ENCODE measurements at places on chromosomes 7 and 10. TPM values are rescaled to one million over a fixed set of nuclear protein-coding genes. Genes with fewer than 3 reads are reported as not detected.

GRCh38 chr7:155883491-155884224, 71.4 kb upstream of the SHH start:
- no peak overlapping the region for H3K4me3 ChIP-seq
- H3K36me3 ChIP-seq = no peaks in the 10 kb centered on the region
- no peaks in the 10 kb centered on the region for H3K27me3 ChIP-seq

- no peak for DNase-seq
- H3K27me3 ChIP-seq = no peaks in the 10 kb centered on the region
- H3K36me3 ChIP-seq = no peaks in the 10 kb centered on the region
- peaks cover 15% of the 10 kb centered on the region for H3K4me1 ChIP-seq
- H3K4me3 ChIP-seq = no peak overlapping the region
These were observed 52.3 kb upstream of the MSMB start for GRCh38 chr10:46098386-46098785.

GRCh38 chr10:113310347-113310746, 242.5 kb upstream of the HABP2 start:
- H3K4me1 ChIP-seq = no peaks in the 10 kb centered on the region
- H3K36me3 ChIP-seq = no peaks in the 10 kb centered on the region
- H3K27me3 ChIP-seq = no peaks in the 10 kb centered on the region
- H3K4me3 ChIP-seq = no peak overlapping the region

- H3K27ac ChIP-seq = no peak overlapping the region
- no peak overlapping the region for H3K4me3 ChIP-seq
- no peaks in the 10 kb centered on the region for H3K4me1 ChIP-seq
- DNase-seq = no peak
- H3K27me3 ChIP-seq = no peaks in the 10 kb centered on the region
- no peaks in the 10 kb centered on the region for H3K36me3 ChIP-seq
These were observed 66.8 kb upstream of the CCNJ start for GRCh38 chr10:95976362-95977229.

DNA sequence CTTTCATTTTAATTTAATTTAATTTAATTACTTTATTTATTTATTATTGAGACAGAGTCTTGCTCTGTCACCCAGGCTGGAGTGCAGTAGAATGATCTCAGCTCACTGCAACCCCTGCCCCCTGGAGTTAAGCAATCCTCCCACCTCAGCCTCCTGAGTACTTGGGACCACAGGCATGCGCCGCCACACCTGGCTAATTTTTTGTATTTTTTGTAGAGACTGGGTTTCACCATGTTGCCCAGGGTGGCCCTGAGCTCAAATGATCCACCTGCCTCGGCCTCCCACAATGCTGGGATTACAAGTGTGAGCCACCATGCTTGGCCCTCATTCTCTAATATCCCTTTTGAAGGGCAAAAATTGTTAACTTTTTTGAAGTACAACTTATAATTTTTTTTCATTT, 92.9 kb downstream of the XRCC2 start:
- H3K27ac ChIP-seq = no peak overlapping the region
- no peak overlapping the region for H3K4me3 ChIP-seq
- peaks cover 7% of the 10 kb centered on the region for H3K4me1 ChIP-seq
- DNase-seq = peak; percentile 26
- no peaks in the 10 kb centered on the region for H3K36me3 ChIP-seq

GRCh38 chr10:42939685-42940366, 137.0 kb upstream of the RET start:
- no peak overlapping the region for H3K27ac ChIP-seq
- no peak overlapping the region for H3K4me3 ChIP-seq
- no peaks in the 10 kb centered on the region for H3K36me3 ChIP-seq

- H3K36me3 ChIP-seq = no peaks in the 10 kb centered on the region
- H3K27ac ChIP-seq = no peak overlapping the region
- H3K27me3 ChIP-seq = no peaks in the 10 kb centered on the region
- no peak overlapping the region for H3K4me3 ChIP-seq
These were observed 10.8 kb downstream of the NEURL1 start for GRCh38 chr10:103504181-103504783.

GRCh38 chr10:78850644-78851435, 217.9 kb upstream of the ZMIZ1 start:
- H3K4me1 ChIP-seq = no peaks in the 10 kb centered on the region
- H3K4me3 ChIP-seq = no peak overlapping the region
- H3K36me3 ChIP-seq = no peaks in the 10 kb centered on the region
- no peak for DNase-seq

GRCh38 chr10:672992-673391, 16.5 kb downstream of the DIP2C start:
- no peaks in the 10 kb centered on the region for H3K27me3 ChIP-seq
- H3K36me3 ChIP-seq = no peaks in the 10 kb centered on the region
- peaks cover 52% of the 10 kb centered on the region for H3K4me1 ChIP-seq

- DNase-seq = no peak
- H3K4me1 ChIP-seq = peaks cover 14% of the 10 kb centered on the region
- H3K27ac ChIP-seq = no peak overlapping the region
- H3K4me3 ChIP-seq = no peak overlapping the region
- H3K27me3 ChIP-seq = no peaks in the 10 kb centered on the region
These were observed 322.7 kb downstream of the GFRA1 start for GRCh38 chr10:115950320-115950719.

DNA sequence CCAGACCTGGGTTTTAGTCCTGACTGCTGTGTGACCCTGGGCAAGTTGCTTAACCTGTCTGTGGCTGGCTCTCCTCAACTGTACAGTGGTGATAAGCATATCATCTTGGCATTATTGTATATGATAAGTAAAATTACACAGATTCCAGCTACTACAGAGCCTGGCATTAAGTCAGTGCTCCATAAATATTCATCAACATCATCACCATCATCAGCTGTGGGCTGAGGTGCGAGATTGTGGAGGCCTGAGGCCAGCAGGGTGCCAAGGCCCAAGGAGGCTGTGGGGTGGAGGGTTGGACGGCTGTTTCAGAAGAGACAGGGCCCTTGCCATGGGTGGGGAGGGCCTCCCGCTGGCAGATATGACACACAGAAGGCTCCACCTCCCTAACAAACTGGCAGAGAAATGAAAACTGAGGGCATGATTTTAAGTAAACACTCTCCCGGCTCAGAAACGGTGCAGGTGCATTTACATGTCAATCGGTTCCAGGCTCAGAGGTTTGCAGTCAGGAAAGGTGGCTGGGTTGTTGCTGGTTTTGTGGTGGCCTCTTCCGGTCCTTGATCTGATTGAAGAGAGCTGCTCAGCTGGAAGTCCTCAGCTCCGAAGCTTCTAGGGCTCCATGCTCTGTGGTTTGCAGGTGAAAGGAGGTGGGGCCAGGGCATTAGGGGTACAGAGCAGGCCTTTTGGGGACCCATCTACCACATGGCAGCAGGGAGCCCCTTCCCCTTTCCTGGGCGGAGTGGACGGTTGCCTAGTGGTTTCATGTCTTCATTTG, 10.2 kb downstream of the CRYGN start:
- no peaks in the 10 kb centered on the region for H3K27me3 ChIP-seq
- H3K27ac ChIP-seq = no peak overlapping the region
- DNase-seq = peak; percentile 59
- H3K4me3 ChIP-seq = no peak overlapping the region

DNA sequence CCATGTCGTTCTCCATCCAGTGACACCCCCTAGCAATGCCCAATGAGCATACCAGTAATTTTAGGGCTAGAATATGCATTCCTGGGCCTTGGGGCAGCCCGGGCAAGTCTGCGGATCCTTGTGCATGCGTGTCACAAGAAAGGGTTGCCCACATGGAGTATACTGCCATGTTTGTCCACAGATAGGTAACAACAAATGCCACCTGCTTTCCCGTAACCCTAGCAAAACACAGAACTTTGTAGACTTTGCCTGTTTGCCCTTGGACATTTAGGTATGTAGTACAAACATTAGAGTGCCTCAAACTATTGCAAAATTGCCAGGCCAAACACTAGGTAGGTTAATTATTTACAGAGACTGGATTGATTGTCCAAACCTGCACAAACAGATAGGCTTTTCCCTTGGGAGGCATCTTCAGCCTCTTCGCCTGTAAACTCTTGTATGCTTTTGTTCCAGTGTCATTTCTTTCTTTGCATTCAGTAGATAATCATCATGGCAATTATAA, 117.0 kb downstream of the ADCY1 start:
- no peak for DNase-seq
- no peak overlapping the region for H3K27ac ChIP-seq
- H3K4me1 ChIP-seq = no peaks in the 10 kb centered on the region
- H3K27me3 ChIP-seq = no peaks in the 10 kb centered on the region
- no peaks in the 10 kb centered on the region for H3K36me3 ChIP-seq
- no peak overlapping the region for H3K4me3 ChIP-seq

- H3K4me3 ChIP-seq = no peak overlapping the region
- H3K4me1 ChIP-seq = no peaks in the 10 kb centered on the region
- H3K27ac ChIP-seq = no peak overlapping the region
- H3K27me3 ChIP-seq = no peaks in the 10 kb centered on the region
- H3K36me3 ChIP-seq = no peaks in the 10 kb centered on the region
These were observed 35.1 kb downstream of the UMAD1 start for GRCh38 chr7:7675686-7676085.

GRCh38 chr10:112360308-112361270, 13.3 kb upstream of the ACSL5 start:
- no peak for DNase-seq
- H3K4me1 ChIP-seq = peaks cover 19% of the 10 kb centered on the region
- no peak overlapping the region for H3K4me3 ChIP-seq

- no peaks in the 10 kb centered on the region for H3K27me3 ChIP-seq
- peaks cover 22% of the 10 kb centered on the region for H3K36me3 ChIP-seq
- H3K27ac ChIP-seq = peak overlapping the region; percentile 92
- no peak for DNase-seq
- peaks cover 29% of the 10 kb centered on the region for H3K4me1 ChIP-seq
These were observed 968 bp downstream of the NOLC1 start for GRCh38 chr10:102153093-102153620.

DNA sequence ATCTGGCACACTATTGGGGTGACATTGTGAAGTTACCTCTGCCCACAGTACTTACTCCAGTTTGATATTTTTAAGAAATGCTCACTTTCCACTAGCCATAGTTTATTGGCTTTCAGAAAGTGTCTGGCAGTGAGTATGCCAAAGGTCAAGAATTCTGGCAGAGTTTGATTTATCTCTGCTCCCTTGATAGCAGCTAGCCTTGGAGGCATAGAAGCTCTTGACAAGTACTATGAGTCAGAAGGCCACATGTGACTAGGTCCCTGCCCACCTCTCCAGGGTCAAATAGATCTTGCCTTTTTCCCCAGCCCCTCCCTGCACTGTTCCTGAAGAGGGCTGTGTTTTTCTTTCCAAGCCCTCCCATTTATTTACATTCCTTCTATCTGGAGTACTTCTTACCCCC, 202.2 kb downstream of the AUTS2 start:
- no peaks in the 10 kb centered on the region for H3K27me3 ChIP-seq
- no peak overlapping the region for H3K27ac ChIP-seq
- H3K36me3 ChIP-seq = no peaks in the 10 kb centered on the region
- peaks cover 26% of the 10 kb centered on the region for H3K4me1 ChIP-seq
- DNase-seq = no peak
- no peak overlapping the region for H3K4me3 ChIP-seq

CXCL12 gene
- total RNA-seq = 79.6 TPM

ANKRD61 gene
- total RNA-seq = not detected

IFT22 gene
- total RNA-seq = 38.5 TPM

GJD4 gene
- total RNA-seq = not detected

GIMAP7 gene
- total RNA-seq = 11.9 TPM

NXPH1 gene
- total RNA-seq = not detected
